ENCODE measurements at places on chromosomes 3 and 15.

DNA sequence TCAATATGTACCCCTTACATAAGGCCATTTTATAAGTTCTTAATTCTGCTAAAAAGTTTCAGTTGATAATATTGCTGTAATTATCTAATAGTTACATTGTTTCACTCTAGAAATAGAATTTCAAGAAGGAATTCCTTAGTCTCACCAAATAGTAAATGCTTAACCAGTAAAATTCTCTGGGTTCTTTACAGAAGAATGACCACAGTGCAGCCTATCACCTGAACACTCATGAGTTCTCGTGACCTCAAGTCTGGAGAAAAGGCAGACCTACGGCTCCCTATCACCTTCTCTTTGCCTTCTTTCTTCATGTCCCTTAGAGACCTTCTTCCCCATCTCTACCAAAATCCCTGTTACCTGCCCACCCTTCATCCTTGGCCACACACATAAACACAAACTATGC lies 30.9 kb downstream of the CCDC191 start:
- no peak for DNase-seq

GRCh38 chr3:157317895-157318294 lies 118.8 kb upstream of the PTX3 start:
- DNase-seq = no peak

DNA sequence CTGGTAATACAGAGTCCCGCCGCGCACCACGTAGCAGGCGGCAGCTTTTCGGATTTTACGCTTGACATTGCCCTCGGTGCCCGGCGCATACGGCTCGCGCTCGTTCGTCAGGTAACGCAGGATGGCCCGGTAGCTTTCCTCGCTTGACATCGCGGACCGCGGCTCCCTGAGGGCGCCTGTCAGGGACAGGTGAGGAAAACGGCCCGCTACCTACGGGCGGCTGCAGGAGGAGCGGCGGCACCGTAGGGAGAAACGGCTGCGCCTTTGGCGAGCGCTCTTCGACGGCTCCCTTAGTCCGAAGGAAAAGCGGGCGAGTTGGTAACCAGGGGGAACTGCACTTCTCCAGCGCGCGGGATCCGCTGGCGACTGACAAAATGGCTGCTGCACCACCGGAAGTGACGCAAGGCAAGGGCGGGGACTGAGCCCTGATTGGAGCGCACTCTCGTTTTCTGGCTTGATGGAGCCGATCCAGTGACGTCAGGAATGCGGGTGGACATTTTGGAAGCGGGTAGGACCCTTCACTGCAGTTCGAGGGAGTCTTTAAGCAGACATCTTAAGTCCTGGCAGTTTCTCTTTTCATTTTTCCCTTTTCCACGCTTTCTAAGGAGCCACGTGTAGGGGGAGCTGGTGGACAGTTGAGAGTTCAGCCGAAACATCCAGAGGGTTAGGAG lies at the start of gene ZBTB11:
TSS of gene ZBTB11 (minus strand) at position 368 of the 671 bp plus-strand sequence. CDS start at position 150, 218 bp downstream.
- DNase-seq = no peak

- no peak for DNase-seq
These were observed 6.9 kb downstream of the LRRN1 start for GRCh38 chr3:3806092-3806491.

DNA sequence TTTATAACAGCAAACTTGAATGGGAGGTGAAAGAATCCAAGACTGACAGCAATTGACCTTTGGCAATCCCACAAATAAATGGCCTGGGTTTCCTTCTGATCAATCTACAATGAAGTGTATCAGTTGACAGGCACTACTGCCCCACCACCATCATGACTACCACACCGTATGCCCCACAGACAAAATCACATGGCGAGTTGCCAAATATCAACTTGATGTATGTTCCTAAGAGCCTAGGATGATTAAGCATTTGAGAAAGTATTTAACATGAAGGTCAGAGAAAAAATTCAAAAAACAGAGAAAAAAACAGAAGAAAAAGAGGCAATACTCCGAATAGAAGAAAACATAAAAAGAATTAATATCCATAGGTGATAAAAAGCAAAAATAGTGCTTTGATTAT lies 215.9 kb upstream of the STAC start:
- DNase-seq = no peak

All from KG1 (cell line).